ENCODE measurements at places on chromosomes 11 and 22. TPM values are rescaled to one million over a fixed set of nuclear protein-coding genes. Genes with fewer than 3 reads are reported as not detected.

C1QTNF5 gene
- polyA plus RNA-seq: 5.4 TPM

MRPL11 gene
- polyA plus RNA-seq: 60.6 TPM

LYVE1 gene
- polyA plus RNA-seq: 21.3 TPM

LSP1 gene
- polyA plus RNA-seq: 80.2 TPM

PGR gene
- polyA plus RNA-seq: under 0.01 TPM

MICAL3 gene
- polyA plus RNA-seq: 36.3 TPM

RIMBP3C gene
- not detected for polyA plus RNA-seq

OR52I2 gene
- polyA plus RNA-seq: not detected

APOBEC3G gene
- polyA plus RNA-seq: 21.4 TPM

MLC1 gene
- polyA plus RNA-seq: not detected

DRICH1 gene
- not detected for polyA plus RNA-seq

SIK2 gene
- polyA plus RNA-seq: 7.6 TPM

SCN3B gene
- not detected for polyA plus RNA-seq

ANO1 gene
- polyA plus RNA-seq: 3.0 TPM

SAA4 gene
- not detected for polyA plus RNA-seq
